ENCODE measurements at places on chromosomes 7 and 10. TPM values are rescaled to one million over a fixed set of nuclear protein-coding genes. Genes with fewer than 3 reads are reported as not detected.

Gene BAG3
- total RNA-seq = 30.4 TPM

Gene ATG9B
- total RNA-seq = 1.2 TPM

DNA sequence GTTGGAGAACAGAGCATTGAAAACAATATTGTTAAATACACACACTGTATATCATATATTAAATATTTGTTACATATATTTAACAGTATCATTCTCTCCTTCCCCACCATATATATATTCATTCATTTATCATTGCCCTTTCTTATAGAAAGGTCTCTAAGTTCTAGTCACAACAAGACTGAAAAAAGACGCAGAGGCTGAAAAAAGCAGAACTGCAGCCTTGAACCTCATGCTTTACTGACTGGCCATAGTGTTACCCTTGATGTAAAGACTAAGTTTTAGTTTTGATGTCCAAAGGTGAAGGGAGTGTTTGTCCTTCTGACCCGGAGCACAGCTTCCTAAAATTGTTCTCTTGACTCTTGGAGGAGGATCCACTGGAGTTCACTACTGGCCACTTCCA is 247.9 kb downstream of the PTEN start:
- H3K4me3 ChIP-seq = no peak overlapping the region
- no peaks in the 10 kb centered on the region for H3K4me1 ChIP-seq
- H3K27me3 ChIP-seq = no peaks in the 10 kb centered on the region
- H3K36me3 ChIP-seq = no peaks in the 10 kb centered on the region

- no peaks in the 10 kb centered on the region for H3K4me1 ChIP-seq
- no peak overlapping the region for H3K27ac ChIP-seq
- H3K27me3 ChIP-seq = no peaks in the 10 kb centered on the region
- DNase-seq = no peak
- H3K4me3 ChIP-seq = no peak overlapping the region
Observed at GRCh38 chr10:4588824-4589223, 237.2 kb upstream of the AKR1E2 start.

DNA sequence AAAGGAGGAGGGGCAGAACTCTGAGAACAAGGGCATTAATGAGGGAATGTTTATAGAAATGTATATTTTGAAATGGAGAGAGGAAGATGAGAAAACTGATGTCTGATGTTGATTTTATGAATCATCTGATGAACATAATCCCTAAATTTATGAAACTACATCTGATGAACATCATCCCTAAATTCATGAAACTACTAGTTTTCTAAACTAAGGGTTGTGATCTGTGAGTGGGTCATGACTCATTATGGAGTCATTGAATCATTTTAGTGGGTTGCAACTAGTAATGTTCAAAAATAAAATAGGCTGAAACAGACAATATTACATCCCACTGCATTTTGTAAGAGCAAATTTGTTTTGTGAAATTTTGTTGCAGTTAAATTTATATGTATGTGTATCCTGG is 442.6 kb upstream of the TEX47 start:
- DNase-seq = no peak
- H3K4me3 ChIP-seq = no peak overlapping the region
- H3K27ac ChIP-seq = no peak overlapping the region
- no peaks in the 10 kb centered on the region for H3K27me3 ChIP-seq
- H3K36me3 ChIP-seq = no peaks in the 10 kb centered on the region

- H3K4me3 ChIP-seq = no peak overlapping the region
- no peak overlapping the region for H3K27ac ChIP-seq
- DNase-seq = no peak
- H3K4me1 ChIP-seq = no peaks in the 10 kb centered on the region
- no peaks in the 10 kb centered on the region for H3K27me3 ChIP-seq
- H3K36me3 ChIP-seq = no peaks in the 10 kb centered on the region
Observed at GRCh38 chr10:131093795-131094366, 217.6 kb downstream of the TCERG1L start.

Data from colonic mucosa (tissue), 4 donors.